ENCODE measurements at places on chromosomes 7 and 10.

DNA sequence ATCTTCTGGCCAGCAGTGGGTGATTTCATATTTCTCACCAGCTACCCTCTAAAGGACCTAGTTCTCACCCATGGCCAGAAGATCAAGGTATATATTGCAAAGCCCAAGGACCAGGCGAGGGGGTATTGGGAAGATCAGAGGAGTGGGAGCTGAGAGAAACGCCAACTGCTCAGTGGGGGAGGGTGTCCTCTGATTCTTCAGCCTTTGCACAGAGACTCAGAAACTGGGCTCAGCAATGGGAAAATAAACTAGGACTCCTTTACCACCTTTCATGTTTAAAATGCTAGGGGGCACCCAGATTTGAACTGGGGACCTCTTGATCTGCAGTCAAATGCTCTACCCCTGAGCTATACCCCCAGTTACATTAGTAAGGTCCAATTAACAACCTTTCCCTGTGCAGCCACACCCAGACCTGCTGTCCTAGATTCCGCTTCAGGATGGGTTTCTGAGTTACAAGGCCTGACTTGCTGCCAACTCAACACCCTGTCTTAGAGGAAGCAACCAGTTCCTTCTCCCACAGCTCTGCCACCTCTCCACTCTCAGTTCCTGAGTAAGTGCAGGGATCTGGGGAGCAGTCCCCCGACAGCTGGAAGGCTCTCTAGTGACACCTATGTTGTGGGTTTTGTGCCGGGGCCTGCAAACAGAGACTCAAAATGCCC lies 93.5 kb downstream of the ZNF783 start:
- DNase-seq = peak; percentile 52

GRCh38 chr10:17913604-17914003 lies 38.1 kb upstream of the SLC39A12 start:
- no peak for DNase-seq

- DNase-seq = no peak
These were observed 39.6 kb upstream of the LMTK2 start for GRCh38 chr7:98066934-98067507.

DNA sequence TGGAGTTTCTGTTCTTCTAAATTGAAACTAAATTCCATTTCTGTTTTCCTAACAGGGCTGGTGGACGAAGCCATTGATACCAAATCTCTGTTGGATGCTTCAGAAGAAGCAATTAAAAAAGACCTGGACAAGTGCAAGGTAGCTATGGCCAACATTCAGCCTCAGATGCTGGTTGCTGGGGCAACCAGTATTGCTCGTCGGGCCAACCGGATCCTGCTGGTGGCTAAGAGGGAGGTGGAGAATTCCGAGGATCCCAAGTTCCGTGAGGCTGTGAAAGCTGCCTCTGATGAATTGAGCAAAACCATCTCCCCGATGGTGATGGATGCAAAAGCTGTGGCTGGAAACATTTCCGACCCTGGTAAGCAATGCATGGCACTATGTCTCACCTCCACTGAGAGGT lies 45.6 kb downstream of the AP3M1 start:
- DNase-seq = no peak

DNA sequence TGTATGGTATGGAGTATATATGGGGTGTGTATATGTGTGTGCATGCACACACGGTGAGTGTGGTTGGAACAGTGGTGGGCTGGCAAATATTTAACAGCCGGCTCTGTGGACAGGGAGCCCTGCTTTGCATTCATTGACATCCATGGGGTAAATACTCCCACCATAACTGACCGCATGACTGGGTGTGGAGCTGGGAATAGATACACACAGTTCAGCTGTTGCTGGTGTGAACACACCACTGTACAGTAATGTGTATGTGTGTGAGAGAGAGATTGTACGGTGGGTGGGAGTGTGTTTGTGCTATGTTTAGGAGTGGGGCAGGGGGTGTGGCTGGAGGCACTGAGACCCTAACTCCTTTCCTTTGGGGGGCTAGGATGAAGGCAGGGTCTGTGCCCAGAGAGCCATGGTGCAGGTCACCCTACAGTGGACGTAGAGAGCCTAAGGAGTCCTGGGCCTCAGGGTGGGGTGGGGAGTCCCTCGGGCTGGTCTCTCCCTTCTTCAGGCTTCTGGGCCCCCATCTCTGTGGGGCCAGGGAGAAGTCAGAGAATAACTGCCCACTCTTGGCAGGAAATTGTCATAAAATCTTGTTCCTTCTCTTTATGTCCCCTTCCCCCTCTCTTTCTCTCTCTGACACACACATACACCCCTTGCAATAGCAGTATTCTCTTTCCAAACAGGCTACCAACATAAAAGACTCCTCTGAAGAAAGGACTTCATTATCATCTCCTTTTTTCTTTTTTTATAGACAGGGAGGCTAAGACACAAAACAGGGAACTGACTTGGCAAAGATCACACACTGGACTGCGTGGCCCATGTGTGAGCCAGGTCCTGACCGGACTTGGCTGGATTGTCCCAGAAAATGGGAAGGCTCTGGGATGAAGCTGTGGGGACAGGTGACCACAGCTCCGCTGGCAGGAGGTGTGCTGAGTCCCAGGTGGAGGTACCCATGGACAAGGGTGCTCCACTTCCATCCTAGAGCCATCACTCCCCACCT lies 3.2 kb downstream of the SFRP5 start:
- no peak for DNase-seq

- no peak for DNase-seq
These were observed 59.3 kb downstream of the ARHGAP22 start for GRCh38 chr10:48545462-48546145.
